ENCODE measurements at places on chromosomes 5 and 9.

GRCh38 chr5:158820891-158821290 lies 278.8 kb downstream of the EBF1 start:
- DNase-seq = no peak

DNA sequence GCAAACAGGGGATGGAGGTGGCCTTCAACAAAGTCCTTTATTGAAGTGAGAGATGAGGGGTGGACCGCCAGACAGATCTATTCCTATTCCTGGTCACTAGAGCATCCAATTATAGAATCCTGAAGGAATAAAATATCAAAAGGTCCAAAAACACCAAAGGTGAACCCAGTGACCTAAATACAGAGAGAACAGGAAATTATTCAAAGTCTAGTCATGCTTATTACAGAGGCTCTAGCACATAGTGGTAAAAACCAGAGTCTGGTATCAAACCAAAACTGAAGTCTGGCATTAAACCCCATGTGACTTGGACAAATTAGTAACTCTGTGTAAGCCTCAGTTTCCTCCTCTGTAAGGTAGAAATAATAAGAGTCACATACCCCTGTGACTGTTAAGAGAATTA lies 100.5 kb upstream of the SNX2 start:
- no peak for DNase-seq

- no peak for DNase-seq
These were observed 33.3 kb downstream of the PTCH1 start for GRCh38 chr9:95483431-95483830.

DNA sequence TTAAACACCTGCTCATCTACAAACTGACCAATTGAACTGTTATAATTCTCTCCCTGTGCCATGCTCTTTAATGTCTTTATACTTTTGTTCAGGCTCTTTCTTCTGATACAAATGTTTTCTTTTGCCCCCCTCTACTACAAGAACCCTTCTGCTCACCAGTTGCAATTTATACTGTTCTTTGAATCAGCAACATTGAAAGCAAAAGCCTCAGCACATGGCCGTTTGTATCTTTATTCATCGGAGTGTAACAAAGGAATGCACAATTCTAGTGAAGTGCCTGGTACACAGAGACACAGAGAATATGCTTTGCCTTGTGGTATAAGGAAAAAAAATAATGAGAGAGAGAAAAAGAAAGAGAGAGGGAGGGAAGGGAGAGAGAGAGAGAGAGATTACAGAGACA lies 547.1 kb downstream of the CDH12 start:
- no peak for DNase-seq

- peak; percentile 97 for DNase-seq
These were observed 610.9 kb downstream of the RAB3C start for GRCh38 chr5:59193616-59194319.

- DNase-seq = peak; percentile 23
These were observed 6.1 kb downstream of the MAML1 start for GRCh38 chr5:179738742-179739141.

DNA sequence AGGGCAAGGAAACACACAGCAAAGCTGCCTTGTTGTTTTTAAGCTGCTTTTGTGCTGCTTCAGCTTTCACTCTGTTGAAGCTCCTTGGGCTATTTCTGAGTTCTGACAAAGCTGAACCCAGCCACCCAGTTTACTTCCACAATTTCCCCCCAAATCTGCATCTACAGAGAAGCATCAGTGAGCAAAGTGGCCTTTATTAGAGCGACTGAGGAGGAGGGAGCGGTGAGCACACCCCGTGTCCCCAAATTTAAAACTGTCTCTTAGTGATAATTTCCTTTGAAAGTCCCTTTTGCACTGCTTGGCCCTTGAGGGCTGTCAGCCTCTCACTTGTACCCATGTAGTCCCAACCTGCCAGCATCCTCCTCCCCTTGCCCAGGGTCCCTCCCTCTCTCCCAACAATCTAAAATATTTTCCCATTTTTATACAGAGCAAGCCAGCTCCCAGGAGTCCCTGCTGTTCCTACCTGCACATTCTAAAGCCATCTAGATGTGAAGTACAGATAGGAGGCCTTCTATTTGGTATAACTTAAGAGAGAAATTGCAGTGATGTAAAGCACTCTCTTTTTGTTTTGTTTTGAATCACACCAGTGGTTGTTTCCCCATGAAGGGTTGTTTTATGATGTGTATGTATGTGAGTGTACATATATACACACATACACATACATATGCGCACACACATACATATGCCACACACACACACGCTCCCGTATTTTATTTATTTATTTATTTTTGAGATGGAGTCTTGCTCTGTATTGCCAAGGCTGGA lies 313.5 kb downstream of the TLE4 start:
- no peak for DNase-seq

DNA sequence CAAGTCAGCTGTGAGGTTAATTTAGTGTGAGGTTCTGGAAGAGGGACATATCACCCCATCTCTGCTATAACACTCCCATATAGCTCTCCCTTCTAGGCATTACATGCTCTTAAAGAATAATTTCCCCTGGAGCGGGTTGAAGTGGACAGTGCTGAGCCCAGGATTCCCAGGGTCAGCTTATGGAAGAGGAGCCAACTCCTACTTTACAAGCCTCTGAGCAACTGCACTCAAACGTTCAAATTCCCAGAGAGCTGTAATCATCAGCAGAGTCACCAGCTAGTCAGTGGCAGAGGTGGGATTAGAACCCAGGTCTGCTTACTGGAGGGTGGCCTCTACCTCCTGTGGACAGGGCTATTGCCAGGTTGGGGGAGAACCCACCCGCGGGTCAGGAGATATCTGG lies 1.4 kb downstream of the NEURL1B start:
- DNase-seq = peak; percentile 15

DNA sequence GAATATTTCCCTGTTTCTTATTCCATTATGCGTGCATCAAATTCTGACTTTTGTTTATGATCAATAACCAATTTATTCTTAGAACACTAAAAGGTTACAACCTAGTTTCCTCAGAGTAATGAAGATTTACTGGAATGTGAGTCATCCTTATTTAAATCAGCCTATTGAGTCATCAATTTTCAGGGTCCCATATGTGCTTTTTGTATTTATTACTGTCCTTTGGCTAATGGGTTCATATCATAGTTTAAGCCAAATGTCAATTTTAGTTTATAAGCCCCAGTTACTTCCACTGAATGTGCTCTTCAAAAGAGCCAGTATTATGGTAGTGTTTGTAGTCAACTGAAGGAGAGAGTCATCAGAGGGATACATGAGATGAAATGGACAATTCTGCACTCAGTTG lies 359.2 kb downstream of the PRR16 start:
- peak; percentile 42 for DNase-seq

- DNase-seq = peak; percentile 89
These were observed 51.3 kb downstream of the LHFPL2 start for GRCh38 chr5:78597068-78597973.

GRCh38 chr9:137965177-137965795 lies 87.7 kb downstream of the CACNA1B start:
- no peak for DNase-seq

GRCh38 chr5:78576376-78576775 lies 72.2 kb downstream of the LHFPL2 start:
- no peak for DNase-seq
